ENCODE measurements at places on chromosomes 2 and 18.

- no peak for DNase-seq
These were observed 18.4 kb upstream of the ZNF638 start for GRCh38 chr2:71313016-71313766.

GRCh38 chr2:219280651-219281050 is 1.5 kb downstream of the DNAJB2 start:
- DNase-seq = no peak

GRCh38 chr2:240508832-240509545 is 48.8 kb downstream of the ANKMY1 start:
- no peak for DNase-seq

DNA sequence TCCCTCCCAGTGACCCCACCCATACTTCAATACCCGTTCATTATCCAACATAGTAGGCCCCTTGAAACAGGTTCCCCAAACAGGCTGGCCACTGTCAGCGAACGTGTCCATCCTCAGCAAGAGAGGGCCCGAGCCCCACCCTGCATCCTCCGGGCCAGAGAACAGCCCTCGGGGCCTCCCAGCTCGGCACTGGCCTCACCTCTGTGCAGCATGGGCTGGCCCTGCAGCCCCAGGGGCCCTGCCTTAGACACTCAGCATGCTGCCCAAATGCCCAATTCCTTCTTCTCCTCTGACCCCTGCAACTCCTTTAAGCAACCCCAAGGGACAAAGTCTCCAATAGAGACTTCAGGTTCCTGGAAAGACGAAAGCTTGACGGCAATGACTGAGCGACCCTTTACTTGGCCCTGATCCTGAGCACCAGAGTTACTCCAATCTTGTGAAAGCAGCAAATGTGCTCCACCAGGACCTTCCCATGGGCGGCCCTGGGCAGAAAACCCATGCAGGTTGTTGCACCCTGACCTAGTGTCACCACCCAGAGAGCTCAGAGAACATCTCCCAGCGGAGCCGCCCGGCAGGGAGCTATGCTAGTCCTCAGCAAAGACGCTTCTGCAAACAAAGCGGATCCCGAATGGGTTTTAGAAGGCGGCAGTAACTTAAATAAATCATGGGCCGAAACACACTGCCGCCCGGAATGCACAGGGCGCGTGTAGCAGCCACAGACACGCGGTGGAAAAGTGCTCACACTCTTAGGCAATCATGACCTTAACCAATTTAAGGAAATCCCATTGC is 782 bp downstream of the COL6A3 start:
- DNase-seq = no peak

DNA sequence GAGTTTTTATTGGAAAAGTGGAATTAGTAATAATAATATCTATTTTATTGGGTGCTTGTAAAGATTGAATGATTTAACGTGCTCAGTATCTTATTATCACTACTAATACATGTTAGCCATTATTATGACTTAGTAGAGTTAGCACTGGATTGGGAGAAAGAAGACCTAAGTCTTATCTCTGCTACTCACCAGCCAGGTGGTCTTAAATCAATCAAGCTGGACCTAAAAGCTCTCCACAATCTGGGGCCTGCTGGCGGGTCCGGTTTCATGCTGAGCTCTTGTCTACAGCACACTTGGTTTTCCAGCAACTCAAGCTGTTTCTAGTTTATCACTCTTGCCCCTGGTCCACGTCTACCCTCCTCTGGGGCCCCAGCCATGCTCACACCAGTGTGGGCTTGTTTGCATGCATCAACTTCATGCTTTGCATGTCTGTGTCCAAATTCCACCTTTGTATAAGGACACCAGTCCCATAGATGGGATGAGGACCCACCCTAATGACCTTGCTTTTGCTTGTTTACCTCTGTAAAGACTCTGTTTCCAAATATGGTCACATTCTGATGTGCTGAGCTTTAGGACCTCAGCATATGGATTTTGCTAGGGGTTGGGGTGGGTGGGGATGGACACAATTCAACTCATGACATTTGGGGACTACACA is 363.1 kb downstream of the LPIN1 start:
- no peak for DNase-seq

- no peak for DNase-seq
These were observed 894.7 kb downstream of the TMEM182 start for GRCh38 chr2:103656558-103656957.

DNA sequence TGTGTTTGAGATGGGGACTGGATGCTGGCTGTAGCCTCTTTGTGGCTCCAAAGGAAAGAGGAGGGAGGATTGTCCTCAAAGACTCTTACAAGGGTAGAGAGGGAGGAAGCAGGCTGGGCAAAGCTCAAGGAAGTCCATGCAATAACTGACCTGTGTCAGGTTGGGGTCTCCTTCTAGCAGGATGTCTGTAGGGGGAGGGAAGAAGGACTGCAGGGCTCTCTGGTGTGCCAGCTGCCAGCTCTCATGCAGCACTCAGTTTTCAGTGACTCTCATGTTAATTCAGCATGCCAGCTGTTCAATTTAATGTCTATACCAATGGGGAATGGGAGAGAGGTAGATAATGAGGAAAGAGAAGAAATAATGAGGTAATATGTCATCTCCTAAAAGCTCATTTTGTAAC is 85.3 kb upstream of the RANBP2 start:
- no peak for DNase-seq

- no peak for DNase-seq
These were observed 6.7 kb downstream of the RAMP1 start for GRCh38 chr2:237866101-237866621.

DNA sequence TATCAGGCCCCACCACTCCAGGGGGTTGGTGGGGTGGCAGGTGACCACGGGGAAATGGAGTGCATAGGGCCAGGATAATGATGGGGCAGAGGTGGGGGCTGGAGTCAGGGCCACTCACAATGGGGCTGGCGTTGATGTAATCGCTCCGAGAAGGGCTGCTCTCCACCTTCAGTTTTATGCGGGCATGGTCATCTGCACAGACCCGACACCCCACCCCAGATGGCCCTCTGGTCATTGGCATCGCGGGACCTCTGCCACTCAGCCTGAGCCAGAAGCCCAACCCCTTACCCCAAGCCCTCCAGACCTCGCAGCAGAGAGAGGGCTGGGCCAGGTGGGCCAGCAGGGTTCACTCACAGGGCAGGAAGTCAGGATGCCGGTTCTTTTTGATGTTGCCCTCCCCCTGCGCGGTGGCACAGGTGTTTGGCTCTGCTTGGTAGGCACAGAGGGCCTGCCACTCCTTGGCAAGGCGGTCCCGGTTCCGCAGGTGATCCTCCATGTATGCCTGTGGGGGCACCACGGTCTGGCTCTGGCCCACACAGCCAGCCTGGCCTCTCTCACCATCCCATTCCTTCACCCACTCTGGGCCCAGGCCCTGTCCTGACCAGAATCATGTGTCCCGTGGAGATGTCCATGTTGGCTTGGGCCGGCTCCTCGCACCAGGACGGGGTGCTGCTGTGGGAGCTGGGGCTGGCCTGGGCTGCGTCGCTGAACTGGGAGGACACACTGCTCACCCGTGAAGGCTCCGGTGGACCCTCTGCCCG is 12.4 kb downstream of the PTPRN start:
- no peak for DNase-seq

- DNase-seq = no peak
These were observed 7.6 kb downstream of the GPATCH11 start for GRCh38 chr2:37091873-37092272.

- DNase-seq = no peak
These were observed 94.8 kb upstream of the THOC1 start for GRCh38 chr18:362311-363290.

- no peak for DNase-seq
These were observed 23.9 kb upstream of the EPAS1 start for GRCh38 chr2:46273225-46273863.

DNA sequence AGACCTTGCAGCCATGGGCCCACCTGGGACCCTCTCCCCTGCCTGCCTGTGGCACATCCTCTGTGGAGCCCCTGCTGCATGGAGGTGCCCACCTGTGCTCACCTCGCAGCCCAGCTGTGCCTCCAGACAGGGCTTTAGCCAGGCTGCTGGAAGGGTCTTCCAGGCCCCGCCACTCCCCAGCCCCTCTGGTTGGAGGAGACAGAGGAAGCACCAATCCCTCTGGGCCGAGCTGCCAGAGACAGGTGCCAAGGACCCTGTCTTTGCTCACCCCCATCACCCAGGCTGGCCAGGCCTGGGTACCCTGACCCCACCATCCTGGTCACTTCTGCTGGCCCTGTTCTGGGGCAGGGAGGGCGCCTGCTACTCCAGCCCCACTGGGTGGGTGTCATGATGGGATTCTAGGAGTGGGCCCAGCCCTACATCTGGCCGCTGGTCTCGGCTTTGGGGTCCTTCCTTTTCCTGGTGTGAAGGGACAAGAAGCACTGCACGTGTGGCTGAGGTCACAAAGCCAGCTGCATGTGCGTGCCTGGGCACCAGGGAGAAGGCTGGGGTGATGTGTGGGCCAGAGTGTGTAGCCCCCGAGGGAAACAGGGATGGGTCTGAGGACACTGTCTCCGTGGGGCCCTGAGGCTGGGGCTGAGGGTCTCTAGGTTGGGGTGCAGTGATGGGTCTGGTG is 9.3 kb upstream of the NEU4 start:
- DNase-seq = no peak

DNA sequence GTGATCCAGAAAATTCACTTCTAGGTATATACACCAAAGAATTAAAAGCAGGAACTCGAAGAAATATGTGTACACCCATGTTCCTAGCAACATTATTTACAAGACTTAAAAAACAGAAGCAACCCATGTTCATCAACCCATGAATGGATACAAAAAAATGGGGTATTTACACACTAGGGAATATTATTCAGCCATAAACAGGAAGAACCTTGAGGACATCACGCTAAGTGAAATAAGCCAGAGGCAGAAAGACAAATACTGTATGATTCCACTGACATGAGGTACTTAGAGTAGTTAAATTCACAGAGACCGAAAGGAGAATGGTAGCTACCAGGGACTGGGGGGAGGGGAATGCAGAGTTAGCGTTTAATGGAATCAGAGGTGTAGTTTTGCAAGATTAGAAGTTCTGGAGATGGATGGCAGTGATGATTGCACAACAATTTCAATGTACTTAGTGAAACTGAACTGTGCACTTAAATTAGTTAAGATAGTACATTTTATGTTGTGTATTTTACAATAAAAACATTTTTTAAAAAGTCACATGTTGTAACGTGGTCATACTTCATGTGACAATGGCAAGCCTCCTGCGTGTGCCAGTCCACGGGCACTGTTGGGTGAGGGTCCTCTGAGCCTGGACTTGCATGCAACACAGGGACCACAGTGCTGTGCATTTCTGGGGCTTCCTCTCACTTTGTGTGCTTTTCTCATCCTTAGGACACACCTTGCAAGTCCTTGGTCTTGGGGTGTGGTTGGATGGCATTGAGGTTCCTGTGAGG is 206.1 kb upstream of the HDAC4 start:
- no peak for DNase-seq

DNA sequence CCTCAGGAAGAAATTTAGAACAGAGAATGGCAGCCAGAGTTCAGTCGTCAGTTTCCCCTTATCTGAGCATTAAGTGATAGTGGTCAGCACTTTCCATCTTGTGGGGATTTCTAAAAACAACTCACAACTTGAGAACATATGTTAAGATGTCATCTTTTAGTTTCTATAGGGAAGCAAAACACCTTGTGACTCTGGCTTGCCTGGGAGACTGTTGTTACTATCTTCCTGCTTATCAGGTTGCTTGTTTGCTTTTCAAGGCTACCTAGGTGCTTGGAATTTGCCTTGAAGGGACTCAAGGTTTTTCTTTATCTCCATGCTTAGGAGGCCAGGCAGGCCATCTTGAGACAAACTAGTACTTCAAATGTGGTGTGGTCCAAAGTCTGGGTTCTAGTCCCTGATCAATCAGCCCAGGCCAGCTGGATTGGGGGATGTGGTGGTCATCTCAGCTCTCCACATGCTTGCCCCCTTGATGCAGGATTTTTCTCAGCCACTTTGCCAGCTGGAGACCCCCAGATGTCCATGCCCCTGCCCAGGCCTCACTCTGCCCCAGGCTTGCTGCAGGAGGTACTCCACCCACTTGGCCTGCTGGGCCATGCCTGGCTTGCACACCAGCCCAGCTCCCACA is 125.9 kb downstream of the LYPD1 start:
- DNase-seq = no peak

GRCh38 chr2:59237311-59237710 is 996.2 kb upstream of the FANCL start:
- no peak for DNase-seq

DNA sequence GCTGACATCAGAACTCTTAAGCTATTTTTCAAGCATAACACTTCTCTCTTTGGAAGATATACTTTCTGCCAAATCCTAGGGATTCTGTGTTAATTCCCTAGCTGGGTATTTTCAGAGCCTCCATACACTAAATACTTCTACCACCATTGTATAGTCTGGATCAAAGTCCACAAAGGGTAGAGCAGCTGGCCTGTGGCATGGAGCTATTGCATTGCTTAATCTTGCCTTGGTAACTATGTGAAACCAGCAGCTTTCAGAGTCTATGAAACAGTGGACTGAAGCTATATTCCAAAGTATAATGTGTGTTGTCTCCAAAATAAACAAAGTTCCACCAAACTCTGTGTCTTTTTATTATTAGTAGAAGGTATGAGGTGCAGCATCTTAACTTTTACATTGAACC is 296.9 kb upstream of the CDH19 start:
- DNase-seq = no peak

DNA sequence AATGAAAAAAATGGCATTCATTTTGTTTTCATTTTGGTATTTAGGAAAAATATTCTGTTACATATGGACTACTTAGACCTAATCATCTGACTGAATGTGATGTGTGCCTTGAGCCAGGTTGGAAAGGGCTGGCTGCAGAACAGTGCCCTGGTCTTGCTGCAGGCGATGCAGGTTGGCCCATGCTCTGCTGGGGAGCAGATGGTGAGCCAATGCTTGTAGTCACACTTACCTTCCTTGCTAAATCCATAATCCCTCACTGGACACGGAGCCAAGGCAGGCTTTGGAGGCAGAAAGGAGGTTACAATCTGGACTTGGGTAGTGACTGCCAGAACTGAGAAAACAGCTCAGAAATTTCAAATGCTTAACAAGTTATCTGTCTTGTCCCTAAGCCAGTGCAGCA is 228.7 kb downstream of the ARHGAP15 start:
- no peak for DNase-seq

DNA sequence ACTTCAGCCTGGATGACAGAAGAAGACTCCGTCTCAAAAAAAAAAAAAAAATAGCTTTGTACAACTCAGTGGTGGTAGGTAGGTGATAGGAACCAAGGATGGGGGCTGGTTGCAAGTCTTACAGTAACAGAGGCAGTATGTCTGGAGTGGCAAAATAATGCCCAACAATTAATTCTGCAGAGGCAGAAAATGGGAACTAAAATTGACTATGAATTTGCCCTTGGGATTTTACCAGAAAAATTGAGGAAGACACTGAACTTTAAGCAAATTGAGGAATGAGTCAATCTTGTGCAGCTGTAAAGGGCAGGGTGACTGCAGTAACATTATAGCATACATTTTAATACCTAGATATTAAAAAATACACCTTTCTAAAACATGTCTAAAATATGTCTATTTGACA is 292.1 kb upstream of the FBXO11 start:
- DNase-seq = no peak

- DNase-seq = no peak
These were observed 73.0 kb upstream of the YWHAQ start for GRCh38 chr2:9703701-9704221.

DNA sequence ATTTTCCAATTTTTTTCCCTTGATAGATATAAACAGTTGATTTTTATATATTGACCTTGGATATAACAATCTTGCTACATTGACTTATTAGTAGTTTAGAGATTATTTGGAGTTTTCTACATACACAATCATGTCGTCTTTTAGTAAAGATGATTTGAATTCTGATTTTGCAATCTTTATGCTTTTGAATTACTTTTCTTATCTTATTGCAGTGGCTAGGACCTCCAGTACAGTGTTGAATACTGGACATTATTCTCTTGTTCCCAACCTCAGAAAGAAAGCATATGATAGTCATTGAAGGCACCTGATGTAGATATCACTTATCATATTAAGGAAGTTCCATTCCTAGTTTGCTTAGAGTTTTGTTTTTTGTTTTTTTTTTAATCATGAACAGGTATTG is 90.2 kb downstream of the RAB3GAP1 start:
- DNase-seq = no peak
